Stomach (tissue), 19 donors: ENCODE measurements at places on chromosomes 11 and 22. TPM values are rescaled to one million over a fixed set of nuclear protein-coding genes. Genes with fewer than 3 reads are reported as not detected.
A peak's percentile ranks its signal among the peaks of the same experiment; 100 is the strongest.

DNA sequence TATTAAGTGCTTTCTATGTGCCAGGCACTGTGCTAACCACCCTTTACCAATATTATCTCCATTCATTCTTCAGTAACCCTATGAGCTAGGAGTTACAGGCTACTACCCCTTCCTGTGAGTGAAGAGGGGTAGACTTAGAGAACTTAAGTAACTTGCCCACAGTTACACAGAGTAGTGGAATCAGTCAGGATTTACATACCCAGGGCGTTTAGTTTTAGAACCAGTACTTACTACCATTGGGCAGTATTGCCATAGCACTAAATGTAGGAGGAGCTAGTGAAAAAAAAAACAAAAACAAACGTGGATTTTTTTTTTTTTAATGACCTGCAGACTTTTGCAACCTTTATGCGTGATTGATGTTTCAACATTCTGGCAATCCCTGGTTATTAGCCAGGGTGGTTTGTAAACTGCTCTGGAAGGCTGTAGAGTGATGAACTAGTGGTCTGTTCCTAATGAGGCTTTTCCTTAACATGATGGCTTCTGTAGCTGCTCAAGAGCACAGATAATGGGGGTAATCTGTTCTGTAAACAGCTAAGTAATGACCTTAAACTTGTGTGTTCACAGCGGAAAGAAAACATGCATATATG lies 11.4 kb downstream of the TBCEL start:
- DNase-seq: no peak

DNA sequence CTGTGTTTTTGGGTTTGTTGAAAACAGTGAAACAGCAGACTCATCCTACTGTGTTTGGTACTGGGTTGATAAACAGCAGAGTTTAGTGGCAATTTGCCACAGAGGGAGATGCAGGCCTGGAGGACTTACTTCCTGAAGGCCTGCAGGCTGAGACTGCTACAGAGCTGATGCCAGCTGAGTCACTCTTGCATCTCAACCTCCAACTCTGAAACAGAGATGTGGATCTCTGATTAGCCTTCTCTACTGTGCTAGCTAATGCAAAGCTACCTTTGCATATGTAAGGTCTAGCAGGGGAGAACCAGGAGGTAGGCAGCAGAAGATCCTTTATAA lies 14.3 kb downstream of the ATP5MG start:
- peak; percentile 41 for DNase-seq

DNA sequence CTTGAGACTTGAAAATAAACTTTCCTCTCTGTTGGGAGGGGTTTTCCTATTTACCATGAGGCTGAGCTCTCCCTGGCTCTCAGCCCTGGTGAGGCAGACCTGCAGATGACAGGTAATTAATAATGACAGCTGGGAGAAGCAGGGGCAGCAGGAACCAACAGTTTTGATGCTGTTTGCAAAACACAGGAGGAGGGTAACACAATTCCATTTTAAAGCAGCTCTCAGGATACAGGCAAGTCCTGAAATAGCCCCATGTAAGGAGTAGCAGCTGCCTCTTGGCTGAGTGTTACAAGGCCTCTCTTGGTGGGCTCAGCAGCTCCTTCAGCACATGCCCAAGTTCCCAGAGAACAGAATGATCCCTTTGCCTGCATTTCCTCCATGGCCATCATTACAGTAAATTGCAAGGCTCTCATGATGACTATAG lies 13.3 kb downstream of the PARVA start:
- no peak for DNase-seq

DNA sequence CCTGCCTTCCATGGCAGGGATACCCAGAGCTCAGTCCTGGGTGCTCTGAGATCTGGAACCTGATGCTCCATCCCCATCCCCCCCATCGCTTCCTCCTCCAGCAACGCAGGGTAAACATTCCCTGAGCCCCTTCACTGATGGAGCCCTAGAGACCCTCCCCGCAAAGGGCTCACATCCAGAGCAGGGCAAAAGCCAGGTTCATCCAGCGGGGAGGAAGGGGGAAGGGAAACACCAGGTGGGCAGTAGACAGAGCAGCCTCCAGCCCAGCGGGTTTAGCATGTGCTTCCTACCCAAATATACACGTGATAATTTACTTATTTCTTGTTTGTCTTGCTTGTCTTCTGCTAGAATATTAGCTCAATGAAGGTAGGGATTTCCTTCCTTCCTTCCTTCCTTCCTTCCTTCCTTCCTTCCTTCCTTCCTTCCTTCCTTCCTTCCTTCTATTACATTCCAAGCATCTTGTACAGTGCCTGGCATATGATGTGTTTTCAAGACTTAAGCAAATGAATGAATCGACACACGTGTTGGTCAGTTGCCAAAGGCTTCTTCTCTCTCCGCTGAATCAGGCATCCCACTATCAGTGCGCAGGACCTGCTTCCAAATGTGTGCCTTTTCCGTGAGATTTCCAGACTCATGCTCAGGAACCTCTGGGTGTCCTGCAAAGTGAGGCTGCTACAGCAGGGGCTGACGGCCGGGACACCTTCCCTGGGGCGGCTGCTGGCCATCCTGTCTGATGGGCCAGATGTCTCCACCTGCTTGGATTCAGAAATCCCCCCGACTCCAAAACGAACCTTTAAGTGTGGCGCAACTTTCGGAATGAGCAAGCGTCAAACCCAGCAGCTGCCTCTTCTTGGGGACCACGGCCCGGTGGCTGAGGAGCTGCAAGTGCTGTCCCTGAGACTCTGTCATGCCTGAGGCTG lies 955.1 kb downstream of the BRD1 start:
- no peak for DNase-seq

DNA sequence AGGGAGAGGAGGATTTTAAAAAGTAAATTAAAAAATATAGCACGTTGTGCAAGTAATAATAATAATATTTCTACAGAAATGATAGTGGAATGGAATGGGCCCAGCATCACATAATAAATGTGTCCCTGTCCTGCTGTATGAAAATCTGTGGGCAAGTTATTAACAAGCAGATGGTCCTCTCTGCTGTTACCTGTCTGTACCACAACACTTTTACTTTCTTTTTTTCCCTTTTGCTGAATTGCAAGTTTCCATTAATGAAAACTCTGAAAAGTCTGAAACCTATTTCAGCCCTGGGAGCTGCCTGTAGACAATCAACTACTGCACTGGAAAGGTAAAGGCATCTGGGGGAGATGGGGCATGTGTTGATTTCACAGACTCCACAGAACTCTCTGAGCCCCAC lies 937.1 kb downstream of the OPCML start:
- DNase-seq: no peak

DNA sequence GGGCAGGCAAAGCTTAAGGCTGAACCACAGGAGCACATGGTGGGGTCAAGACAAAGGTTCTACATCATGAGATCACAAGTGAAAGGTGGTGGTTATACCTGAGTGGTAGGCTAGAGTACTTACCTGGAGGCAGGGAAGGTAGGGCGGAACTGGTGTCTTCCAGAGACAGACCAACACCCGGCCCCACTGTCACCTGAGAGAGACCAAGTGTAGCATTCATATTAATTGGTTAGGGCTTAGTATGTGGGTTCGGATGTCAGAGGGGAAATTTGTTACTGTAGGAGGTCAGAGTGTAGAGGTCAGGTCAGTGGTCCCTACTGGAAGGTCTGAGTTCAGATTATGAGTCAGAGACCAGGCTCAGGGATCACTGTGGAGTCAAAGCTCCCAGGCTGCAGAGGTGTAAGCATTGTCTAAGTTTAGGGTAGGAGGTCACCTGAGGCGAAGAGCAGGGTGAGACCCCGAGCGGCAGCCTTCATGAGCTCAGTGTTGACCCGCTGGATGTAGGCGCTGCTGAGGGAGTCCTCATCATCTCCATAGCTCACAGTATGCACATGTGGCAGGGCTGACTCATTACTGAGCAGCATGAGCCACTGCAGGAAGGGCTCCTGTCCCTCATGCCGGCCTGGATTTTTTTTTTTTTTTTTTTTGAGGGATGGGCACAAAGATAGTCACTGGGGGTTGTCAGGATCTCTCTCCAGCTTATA lies 3.2 kb downstream of the TPP1 start:
- DNase-seq: no peak

DNA sequence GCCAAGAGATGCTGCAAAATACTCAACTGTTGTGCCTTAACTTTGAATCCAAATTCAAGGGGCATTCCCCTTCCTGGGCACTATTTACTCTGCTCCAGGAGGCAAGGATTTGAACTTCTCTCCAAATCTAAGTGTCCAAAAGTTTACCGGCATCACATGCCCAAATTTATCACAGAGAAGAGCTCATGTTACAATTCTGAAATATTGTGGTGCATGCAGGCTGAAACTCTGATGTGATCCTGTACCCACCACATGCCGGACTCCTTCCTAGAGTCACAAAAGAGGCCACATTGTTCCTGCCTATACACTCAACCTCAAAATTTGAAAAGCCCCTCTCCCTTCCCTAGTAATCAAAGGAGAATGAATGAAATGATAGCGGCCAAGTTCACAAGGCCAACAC lies 1.3 kb downstream of the TRAF6 start:
- DNase-seq: no peak

GRCh38 chr11:16604794-16605388 lies 133.6 kb upstream of the C11orf58 start:
- peak; percentile 76 for DNase-seq

- DNase-seq: no peak
Measured at GRCh38 chr11:3028813-3029212, 28.4 kb downstream of the CARS1 start.

- DNase-seq: no peak
Measured at GRCh38 chr22:44584256-44584902, 86.3 kb upstream of the RTL6 start.

GRCh38 chr11:68881320-68881719 lies 22.3 kb downstream of the MRPL21 start:
- DNase-seq: no peak

DNA sequence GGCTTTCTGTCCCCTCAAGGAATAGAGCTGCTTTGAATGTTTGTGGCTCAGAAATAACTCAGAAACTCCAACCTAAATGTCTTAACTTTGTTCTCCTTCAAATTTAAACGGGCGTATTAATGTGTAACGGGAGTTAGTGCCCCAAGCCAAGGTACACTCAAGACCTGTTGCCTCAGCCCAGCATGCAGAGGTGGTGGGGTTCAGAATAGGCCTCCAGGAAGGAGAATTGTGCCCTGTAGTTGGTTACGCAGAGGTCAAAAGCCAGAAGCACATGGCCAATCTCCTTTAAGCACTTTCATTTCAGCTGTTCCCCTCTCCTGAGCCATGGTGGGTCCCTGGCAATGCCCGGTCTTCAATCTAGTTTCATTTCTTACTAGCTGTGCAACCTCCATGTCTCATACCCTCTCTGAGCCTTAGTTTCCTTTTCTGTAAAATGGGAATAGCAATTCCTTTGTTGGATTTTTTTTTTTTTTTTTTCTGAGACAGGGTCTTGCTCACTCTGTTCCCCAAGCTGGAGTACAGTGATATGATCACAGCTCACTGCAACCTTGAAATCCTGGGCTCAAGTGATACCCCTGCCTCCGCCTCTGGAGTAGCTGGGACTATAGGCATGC lies 4.2 kb downstream of the HMOX1 start:
- no peak for DNase-seq

DNA sequence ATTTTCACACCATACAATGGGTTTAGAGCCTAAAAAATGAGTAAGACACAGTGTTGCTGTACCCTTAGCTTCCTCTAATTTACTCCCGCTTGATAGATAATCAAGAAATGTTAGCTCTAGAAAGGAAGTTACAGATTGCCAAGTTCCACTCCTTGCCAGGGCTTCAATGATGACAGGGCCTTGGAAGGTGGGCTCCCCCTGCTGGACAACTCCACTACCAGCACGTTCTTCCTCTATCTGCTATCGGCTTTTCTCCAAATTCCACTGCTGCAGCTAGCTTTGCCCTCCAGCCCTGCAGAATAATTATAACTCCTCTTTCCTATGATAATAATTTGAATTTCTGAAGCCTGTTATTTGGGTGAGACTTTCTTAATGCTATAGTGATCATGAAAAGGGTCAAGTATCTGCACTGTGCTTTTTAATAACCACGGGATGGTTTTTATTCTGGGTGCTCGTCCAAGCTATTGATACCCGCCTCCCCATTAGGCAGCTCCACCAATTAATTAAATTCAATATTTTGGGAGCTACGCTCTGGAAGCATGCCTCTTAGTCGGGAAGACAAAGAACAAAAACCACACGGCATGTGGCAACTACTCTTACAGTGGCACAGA lies 9.0 kb downstream of the SYN3 start:
- DNase-seq: peak; percentile 93

DNA sequence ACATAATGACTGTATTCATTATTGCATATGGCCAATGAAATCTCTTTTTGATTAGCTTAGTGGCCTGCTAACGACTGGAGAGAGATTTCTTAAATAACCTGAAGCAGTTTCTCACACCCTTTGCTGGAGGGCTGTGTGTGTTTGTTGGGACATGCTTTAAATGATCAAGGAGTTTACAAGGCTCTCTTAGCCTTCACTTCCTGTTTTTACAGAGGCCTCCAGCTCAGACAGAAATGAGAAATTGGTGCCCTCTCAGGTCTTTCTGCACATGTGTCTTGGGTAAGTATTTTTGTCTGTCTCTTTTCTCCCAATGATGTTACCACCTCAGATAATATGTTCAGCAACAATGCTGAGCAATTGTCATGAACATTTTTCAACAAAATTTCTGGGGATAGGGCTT lies 884.4 kb upstream of the CNTN5 start:
- no peak for DNase-seq

GRCh38 chr11:85960678-85961077 lies 105.5 kb downstream of the CCDC83 start:
- no peak for DNase-seq

DNA sequence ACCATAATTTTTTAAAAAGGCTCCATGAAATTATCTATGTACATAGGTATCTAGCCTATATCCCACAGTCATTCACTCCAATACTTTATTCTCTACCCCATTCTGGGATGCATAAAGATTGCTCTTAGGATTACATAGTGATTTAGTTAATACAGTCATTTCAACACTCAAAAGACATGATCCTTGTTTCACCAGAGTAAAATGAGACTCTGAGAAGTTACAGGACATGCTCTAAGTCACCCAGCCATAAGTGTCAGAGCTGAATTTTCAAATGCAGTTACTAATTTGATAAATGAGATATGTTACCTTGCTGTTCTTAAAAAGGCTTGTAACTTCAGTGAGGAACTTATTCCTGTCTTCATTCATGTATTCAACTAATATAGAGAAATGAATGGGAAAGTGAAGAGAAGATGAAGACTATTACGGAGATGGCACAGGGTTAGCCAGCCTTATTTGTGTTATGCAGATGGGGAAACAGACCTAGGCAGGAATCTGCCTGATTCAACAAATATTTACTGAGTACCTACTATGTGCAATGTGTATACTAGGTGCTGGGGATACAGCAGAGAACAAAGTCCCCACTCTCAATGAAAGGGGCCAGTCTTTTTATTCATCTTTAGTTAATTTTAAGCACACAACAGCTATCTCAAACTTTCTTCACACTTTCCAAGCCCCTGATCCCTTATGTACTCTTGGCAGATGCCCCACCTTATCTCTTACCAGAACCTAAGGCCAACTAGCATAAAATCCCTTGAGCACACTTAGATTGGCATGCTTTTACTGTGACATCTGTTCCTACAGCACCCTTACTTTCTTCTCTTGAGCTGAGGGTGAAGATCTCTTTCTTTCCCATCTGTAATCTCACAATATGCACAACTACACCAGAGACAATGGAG lies 21.6 kb downstream of the MAPK1 start:
- DNase-seq: no peak

Gene LRRC4C
- 3.3 TPM for total RNA-seq

Gene HOATZ
- total RNA-seq: not detected

Gene CCT8L2
- total RNA-seq: not detected

Gene TPP1
- 91.5 TPM for total RNA-seq

Gene TPCN2
- total RNA-seq: 66.1 TPM

Gene C11orf91
- total RNA-seq: not detected

Gene PLEKHB1
- total RNA-seq: not detected

Gene AIFM3
- total RNA-seq: 0.55 TPM
